ENCODE measurements at places on chromosomes 1 and 21. TPM values are rescaled to one million over a fixed set of nuclear protein-coding genes. Genes with fewer than 3 reads are reported as not detected.

DNA sequence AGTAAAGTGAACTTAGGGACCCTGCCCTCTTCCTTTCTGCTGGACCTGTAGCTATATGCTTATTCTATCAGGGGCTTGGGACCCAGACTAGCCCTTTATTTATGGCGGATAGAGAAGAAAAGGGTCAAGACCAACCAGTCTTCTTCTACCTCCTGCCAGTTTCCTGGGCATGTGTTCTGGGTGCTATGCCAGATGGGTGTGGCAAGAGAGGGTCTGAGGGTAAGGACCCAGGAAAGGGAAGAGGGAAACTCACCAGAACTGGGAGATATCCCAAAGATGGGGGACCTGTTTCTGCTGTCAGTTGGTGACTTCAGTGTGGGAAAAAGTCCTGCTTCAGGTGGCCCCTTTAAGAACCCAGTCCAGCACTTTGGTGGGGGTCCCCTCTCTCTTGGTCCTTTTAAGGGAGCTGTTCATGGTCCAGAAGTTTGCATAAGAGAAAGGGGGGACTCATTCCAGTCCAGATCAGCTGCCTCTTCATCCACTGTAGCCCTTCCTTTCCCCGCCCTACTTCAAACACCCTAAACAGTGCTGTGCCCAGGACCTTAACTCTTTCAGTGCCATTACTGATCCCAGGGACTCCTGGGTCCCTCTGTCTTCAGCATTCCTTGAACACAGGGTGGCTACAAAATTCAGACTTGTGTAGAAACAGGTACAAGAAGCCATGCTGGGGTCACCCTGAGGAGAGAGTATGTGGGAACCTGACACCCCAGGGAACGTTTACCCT lies 18.4 kb downstream of the SSR2 start:
- H3K36me3 ChIP-seq, result no peaks in the 10 kb centered on the region
- no peaks in the 10 kb centered on the region for H3K4me1 ChIP-seq
- no peak overlapping the region for H3K27ac ChIP-seq

- no peaks in the 10 kb centered on the region for H3K36me3 ChIP-seq
- no peaks in the 10 kb centered on the region for H3K4me1 ChIP-seq
- no peak overlapping the region for H3K27ac ChIP-seq
- no peak overlapping the region for H3K4me3 ChIP-seq
- peak; percentile 39 for DNase-seq
- H3K27me3 ChIP-seq, result no peaks in the 10 kb centered on the region
Measured at GRCh38 chr1:161506336-161507223, 1.3 kb downstream of the FCGR2A start.

- no peak for DNase-seq
- no peaks in the 10 kb centered on the region for H3K4me1 ChIP-seq
- H3K27me3 ChIP-seq, result peaks cover 1% of the 10 kb centered on the region
- no peak overlapping the region for H3K27ac ChIP-seq
- no peak overlapping the region for H3K4me3 ChIP-seq
Measured at GRCh38 chr1:207319199-207319598, 2.3 kb upstream of the CD55 start.

The TSPAN2 gene
- 83.0 TPM for total RNA-seq

DNA sequence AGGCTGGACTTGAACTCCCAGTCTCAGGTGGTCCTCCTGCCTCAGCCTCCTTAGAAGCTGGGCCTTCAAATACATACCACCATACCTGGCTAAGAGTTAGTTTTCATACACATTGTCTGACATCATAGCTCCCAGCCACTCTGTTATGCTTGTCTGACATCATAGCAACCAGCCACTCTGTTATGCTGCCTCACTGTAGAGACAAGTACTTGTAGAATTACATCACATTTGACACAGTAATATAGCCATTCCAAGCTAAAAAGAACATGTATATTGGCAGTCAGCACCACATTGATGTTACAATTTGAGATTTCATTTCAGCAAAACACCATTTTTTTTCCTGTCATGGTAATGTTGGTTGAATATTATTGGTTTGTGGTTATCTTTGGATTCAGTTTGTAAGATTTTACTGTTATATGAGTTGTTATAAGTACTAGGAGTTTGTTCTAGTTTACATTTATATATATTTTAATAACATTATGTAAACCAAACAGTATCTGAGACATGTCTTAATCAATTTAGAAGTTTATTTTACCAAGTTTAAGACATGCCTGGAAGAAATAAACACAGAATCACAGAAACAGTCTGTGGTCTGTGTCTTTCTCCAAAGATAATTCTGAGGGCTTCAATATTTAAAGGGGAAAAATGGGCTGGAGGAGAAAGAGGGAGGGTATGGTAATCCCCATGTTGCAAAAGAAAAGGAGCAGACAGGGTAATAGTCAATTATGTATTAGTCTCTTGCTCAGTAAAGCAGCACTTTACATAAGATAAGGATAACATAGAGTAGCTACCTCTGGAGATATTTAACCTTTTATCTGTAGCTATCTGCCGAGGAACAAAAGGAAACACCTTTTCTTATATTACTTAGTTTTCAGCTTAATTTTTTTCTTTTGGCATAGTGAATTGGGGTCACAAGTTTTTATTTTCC lies 43.0 kb downstream of the XPR1 start:
- no peak for DNase-seq
- H3K27ac ChIP-seq, result no peak overlapping the region
- H3K4me3 ChIP-seq, result no peak overlapping the region
- no peaks in the 10 kb centered on the region for H3K4me1 ChIP-seq
- no peaks in the 10 kb centered on the region for H3K36me3 ChIP-seq
- H3K27me3 ChIP-seq, result no peaks in the 10 kb centered on the region

GRCh38 chr21:15421441-15421881 lies 308.3 kb upstream of the USP25 start:
- no peak for DNase-seq
- no peaks in the 10 kb centered on the region for H3K4me1 ChIP-seq
- H3K36me3 ChIP-seq, result no peaks in the 10 kb centered on the region
- H3K4me3 ChIP-seq, result no peak overlapping the region
- H3K27me3 ChIP-seq, result no peaks in the 10 kb centered on the region
- H3K27ac ChIP-seq, result no peak overlapping the region

DNA sequence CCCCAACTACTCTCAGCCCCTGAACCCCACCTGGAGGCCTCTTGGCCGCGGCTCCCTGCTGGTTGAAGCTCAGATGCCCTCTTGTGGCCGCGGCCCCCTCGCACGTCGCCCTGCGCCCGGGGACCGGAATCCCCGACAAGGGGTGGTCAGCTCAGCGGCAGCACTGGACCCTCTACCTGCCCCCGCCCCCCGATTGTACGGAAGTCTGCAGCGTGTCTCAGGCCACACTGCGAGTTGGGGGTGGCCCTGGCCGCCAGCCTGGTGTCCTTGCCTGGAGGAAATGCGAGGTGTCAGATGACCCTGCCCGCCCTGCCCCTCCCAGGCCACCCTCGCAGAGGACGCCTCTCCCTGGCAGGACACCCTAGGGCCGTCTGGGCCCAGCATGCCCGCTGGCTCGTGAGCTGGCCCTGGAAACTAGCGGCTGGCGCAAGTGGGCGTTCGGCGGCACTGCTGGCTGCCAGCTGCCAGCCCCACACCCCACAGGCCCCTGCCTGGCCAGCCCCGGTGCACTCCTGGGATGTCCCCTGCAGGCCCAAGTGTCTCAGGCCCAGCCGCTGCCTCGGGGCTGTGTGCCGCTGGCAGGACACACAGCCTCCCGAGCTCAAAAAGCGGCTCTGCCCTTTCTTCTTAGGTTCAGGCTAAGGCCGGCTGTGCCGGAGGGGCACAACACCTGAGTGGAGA lies 60.8 kb downstream of the EDN2 start:
- no peak overlapping the region for H3K27ac ChIP-seq
- H3K27me3 ChIP-seq, result no peaks in the 10 kb centered on the region
- H3K4me3 ChIP-seq, result no peak overlapping the region
- DNase-seq, result peak; percentile 55
- no peaks in the 10 kb centered on the region for H3K36me3 ChIP-seq

All from aorta (tissue), 5 donors.